Ecto neural progenitor cell (in vitro differentiated cells): ENCODE measurements at places on chromosomes 7 and 10.
A peak's percentile ranks its signal among the peaks of the same experiment; 100 is the strongest.

- no peak for DNase-seq
Observed at GRCh38 chr7:36360244-36360643, 29.4 kb upstream of the ANLN start.

- no peak for DNase-seq
Observed at GRCh38 chr7:121519548-121520521, 123.7 kb upstream of the FAM3C start.

DNA sequence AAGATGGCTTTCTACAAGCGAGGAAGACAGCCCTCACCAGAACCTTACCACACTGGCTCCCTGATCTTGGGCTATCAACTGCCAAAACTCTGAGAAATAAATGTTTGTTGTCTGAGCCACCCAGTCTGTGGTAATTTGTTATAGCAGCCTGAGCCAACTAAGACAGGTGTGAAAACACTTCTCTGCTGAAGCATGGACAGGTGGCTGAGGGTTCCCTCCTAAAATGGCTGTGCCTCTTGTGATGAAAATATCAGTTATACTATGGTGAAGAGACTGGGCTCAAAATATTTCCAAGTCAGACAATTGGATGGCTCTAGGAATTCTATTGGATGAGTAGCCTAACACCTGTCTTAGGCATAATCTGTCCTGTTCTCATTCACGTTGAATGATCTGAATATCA is 78.1 kb downstream of the CDK1 start:
- DNase-seq = no peak

DNA sequence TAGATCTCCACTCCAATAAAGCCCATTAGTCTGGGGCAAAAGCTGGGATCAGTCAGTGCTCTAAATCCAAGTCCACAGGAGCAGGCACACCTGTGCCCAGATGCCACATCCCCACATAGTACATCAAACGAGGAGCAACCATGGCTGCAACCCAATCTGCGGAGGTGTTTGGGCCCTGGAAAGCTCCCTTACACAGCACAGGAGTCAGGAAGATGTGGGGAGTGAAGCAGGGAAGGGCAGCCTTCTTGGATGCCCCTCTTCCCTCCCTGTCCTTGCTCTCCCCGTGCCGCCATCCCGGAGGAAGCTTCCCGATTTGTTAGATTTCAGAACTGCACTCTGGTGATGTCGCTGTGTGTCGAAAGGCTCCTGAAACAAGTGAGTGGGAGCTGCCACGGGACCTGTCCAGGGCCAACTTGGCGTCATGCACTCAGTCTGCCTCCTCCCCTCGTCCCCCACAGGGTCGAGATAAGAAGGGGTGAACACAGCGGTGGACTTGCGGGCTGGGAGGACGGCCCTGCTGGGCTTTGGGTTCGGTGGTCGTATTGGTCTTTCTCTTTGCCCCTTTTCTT is 230.6 kb upstream of the GRB10 start:
- peak; percentile 34 for DNase-seq

- no peak for DNase-seq
Observed at GRCh38 chr7:131826960-131827359, 270.5 kb upstream of the PODXL start.

- no peak for DNase-seq
Observed at GRCh38 chr7:67475293-67475692, 478.7 kb downstream of the TYW1 start.

DNA sequence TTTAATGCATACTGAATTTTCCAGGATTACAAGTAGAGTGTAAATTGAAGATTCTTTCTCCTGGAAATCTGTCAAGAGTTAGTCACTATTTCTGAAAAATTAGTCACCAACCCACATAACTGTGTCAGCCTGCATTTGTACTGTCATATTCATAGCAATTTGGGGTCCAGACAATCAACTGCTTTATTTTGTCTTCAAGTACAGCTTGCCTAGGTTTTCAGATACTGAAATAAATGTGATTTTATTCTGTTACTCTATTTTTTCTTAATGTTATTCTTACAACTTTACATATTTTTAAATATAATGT is 55.1 kb downstream of the CUBN start:
- no peak for DNase-seq

DNA sequence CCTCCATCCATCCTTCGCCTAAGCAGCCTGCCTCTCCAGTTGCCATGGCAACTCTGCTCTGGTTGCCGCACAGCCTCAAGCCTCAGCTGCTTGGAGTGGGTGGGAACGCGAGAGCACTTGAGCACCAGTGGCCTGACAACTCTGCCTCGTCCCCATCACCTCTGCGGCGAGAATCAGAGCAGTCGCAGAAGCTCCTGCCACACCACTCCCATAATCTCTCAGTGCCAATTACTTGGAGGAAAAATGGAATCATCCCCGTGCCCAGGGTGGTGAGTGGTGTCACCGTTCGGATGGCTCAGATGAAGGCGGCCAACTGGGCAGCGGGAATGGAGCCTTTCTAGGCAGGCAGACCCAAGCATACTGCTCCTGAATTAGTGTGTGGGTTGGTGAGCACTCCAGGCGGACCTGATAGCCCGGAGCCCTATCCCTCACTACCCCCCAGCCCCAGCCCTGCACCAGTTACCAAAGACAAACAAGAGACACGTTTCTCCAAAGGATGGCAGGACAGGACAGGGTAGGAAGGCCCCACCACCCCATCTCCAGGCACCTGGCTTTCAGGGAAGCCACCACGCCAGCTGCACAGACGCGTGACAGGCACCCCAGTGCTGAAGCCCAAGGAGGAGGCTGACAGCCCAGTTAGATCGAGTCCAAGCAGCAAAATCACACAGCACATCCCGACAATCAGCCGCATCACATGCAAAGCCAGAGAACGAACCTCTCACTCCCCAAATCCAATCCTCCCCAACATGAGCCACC is 335.4 kb downstream of the PTPRN2 start:
- DNase-seq = peak; percentile 48

GRCh38 chr7:104327534-104327933 is 869 bp upstream of the LHFPL3 start:
- DNase-seq = no peak

- DNase-seq = no peak
Observed at GRCh38 chr10:114336823-114337509, 67.3 kb downstream of the AFAP1L2 start.

DNA sequence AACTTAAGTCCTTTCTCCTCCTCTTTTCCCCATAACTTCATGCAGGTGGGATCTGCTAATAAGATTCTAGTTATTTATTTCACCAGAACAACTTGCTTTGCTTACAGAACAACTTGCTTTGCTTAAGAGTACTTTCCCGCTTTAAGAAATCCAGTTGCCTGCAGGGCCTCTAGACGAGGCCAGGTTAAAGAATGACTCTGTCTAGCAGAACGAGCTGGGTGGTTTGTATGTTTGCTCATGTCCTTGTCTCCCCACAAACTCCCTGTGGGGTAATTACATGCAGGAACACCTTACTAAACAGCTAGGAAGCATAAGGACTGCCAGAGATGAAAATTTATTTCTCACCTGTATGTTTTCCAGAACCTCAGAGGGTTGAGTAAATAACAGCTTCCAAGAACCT is 8.8 kb upstream of the FZD8 start:
- no peak for DNase-seq

DNA sequence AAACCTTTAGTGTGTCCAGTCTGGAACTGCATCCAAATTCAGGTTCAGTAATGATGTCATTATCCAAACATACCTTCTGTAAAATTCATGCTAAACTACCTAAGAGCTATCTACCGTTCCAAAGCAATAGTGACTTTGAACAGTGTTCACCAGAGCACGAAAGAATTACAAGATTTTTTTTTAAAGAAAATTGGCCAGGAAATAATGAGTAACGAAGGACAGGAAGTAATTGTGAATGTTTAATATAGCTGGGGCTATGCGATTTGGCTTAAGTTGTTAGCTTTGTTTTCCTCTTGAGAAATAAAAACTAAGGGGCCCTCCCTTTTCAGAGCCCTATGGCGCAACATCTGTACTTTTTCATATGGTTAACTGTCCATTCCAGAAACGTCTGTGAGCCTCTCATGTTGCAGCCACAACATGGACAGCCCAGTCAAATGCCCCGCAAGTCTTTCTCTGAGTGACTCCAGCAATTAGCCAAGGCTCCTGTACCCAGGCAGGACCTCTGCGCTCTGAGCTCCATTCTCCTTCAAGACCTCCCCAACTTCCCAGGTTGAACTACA is 694 bp upstream of the FAS start:
- DNase-seq = no peak

DNA sequence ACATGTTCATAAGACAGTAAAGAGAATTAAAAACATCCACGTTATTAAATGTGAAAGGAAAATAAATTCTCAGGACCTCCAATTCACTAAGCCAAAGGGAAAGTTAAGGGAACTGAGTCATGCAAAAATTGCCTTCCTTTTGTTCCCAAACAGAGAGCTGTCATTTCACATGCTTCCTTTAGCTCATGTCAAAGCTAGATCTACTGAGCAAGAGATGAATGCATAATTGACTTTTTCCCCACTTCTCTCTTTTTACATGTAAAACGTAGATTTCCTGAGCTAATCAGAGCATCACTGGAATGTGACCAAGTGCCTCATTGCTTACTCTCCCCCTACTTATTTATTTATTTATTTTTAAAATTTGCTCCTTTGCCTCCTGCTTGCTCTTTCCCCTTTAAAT is 129.1 kb upstream of the AMPH start:
- no peak for DNase-seq

- no peak for DNase-seq
Observed at GRCh38 chr10:21030091-21030490, 133.0 kb upstream of the NEBL start.

GRCh38 chr7:510131-510481 is 9.5 kb downstream of the PDGFA start:
- no peak for DNase-seq

DNA sequence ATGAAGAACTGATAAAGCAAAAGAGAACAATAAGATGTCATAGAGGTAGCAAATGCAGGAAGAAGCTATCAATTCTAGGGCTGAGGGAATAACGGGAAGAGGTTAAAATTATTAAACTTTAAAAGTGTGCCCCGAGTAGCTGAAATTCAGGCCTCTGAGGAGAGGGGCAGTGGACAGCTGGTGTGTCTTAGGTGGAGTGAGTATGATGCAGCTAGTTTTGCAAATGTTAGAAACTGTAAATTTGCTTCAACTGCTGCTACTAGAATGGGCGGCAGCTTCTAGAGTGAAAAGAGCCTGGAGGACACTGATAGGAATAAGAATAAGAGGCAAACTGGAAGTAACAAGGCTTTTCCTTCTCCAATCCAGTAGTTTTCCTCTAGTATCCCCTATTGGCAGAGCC is 87.3 kb downstream of the SDHAF3 start:
- DNase-seq = no peak

DNA sequence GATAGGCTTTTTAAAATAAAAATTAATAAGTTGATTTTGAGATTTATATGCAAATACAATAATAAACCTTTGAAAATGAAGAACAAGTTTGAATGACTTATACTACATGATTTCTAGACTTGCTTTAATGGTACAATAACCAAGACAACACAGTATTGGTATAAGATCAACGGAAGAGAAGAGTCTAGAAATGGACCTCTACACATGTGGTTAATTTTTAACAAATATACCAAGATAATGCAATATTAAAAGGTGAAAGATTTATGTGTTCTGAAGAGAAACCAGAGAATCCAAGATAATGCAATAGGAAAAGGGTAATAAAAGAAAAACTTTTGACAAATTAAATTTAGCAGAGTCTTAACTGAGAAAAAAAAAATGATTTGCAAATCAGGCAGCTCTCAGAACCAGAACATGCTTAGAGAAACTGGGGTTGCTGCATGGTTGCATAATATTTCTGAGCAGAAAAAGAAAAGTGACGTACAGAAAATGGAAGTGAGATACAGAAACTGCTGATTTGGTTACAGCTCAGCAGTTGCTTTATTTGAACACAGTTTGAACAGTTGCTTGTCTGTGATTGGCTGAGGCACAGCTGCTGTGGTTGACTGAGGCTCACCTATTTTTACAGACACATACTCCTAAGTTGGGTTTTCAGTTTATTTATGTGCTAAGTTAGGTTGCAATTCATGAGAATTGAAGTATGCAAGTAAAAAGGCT is 365.9 kb downstream of the CRPPA start:
- no peak for DNase-seq

GRCh38 chr7:75575488-75576121 is 83.5 kb downstream of the SPDYE5 start:
- DNase-seq = no peak

DNA sequence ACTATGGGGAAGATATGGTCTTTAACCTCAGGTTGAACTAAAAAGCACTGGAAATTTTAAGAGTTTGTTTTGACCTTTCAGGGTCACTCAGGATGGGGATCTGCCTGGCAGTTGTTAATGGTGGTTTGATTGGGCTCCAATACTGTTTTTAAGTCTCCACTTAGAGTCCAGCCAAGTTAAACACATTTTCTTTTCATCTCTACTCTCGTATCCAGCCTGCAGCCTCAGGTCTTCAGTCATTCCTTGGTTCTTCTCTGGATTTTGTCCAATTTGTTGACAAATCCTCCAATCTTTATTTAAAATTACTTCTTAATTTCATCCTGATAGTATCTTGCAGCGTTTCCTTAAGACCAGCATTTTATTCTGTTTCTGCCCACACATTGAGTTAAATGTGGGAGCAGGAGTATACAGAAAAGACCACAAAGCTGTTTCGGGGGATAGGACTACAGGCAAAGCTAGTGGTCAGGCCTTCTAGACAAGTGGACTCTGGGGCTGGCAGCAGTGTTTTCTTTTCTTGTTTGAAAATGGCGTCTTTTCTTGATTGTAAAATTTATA is 133.2 kb upstream of the INHBA start:
- DNase-seq = no peak

GRCh38 chr7:42698600-42699374 is 213.1 kb downstream of the C7orf25 start:
- no peak for DNase-seq

GRCh38 chr10:20956843-20957242 is 59.7 kb upstream of the NEBL start:
- no peak for DNase-seq

- no peak for DNase-seq
Observed at GRCh38 chr10:95346715-95347401, 56.1 kb upstream of the PDLIM1 start.

DNA sequence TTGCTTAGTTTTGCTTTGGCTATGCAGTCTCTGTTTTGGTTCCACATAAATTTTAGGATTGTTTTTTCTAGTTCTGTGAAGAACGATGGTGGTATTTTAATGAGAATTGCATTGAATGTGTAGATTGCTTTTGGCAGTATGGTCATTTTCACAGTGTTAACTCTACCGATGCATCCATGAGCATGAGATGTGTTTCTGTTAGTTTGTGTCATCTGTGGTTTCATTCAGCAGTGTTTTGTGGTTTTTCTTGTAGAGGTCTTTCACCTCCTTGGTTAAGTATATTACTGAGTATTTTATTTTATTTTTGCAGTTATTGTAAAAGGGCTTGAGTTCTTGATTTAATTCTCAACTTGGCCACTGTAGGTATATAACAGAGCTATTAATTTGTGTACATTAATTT is 78.2 kb upstream of the ZNF92 start:
- no peak for DNase-seq
